ENCODE measurements at places on chromosomes 11 and 22.
A peak's percentile ranks its signal among the peaks of the same experiment; 100 is the strongest.

- DNase-seq = no peak
Measured at GRCh38 chr11:21173476-21173875, 504.1 kb downstream of the NELL1 start.

DNA sequence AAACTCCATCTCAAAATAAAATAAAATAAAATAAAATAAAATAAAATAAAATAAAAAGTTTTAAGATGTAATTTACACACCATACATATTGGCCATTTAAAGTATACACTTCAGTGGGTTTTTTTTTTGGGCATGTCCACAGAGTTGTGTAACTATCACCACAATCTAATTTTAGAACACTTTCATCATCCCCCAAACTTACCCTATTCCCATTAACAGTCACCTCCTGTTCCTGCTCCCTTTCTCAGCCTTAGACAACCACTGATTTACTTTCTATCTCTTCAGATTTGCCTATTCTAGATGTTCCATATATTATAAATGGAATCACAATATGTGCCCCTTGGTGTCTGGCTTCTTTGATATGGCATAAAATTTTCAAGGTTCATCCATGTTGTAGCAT lies 4.6 kb upstream of the ACER3 start:
- no peak for DNase-seq

- DNase-seq = no peak
Measured at GRCh38 chr22:45451972-45452371, 38.5 kb downstream of the RIBC2 start.

GRCh38 chr11:126864934-126865333 lies 135.6 kb downstream of the KIRREL3 start:
- DNase-seq = no peak

GRCh38 chr11:76147106-76147740 lies 59.1 kb downstream of the WNT11 start:
- DNase-seq = no peak

DNA sequence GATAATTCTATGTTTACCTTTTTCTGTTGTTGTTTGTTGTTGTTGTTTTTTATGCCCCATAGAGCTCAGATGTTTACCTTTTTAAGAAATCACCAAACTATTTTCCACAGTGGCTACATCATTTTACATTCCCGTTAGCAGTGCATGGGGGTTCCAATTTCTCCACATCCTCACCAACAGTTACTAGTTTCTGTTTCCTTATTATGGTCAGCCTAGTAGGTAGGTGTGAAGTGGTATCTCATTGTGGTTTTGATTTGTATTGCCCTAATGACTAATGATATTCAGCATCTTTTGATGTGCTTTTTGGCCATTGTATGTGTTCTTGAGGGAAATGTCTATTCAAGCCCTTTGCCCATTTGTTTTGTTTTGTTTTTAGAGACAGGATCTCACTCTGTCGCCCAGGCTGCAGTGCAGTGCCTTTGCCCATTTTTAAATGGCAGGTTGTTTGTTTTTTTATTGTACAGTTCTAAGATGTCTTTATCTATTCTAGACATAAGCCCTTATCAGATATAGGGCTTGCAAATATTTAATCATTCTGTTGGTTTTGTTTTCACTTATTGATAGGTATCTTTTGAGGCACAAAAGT lies 27.5 kb downstream of the CHEK2 start:
- no peak for DNase-seq

DNA sequence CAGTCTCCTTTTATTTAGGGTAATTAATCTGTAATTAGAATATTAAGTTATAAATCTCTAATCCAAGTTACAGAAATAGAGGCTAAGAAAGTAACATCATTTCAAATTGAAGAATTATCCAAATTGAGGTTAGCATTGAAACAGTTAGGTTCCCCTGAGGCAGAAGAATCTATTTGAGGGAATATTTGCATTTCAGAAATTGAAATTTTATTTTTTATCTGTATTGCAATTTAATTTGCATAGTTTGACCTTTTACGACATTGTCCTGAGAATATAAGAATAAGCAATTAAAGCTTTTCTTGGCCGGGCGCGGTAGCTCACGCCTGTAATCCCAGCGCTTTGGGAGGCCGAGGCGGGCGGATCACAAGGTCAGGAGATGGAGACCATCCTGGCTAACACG lies 27.6 kb downstream of the DDIAS start:
- DNase-seq = no peak

- no peak for DNase-seq
Measured at GRCh38 chr11:36240801-36241200, 48.4 kb downstream of the COMMD9 start.

DNA sequence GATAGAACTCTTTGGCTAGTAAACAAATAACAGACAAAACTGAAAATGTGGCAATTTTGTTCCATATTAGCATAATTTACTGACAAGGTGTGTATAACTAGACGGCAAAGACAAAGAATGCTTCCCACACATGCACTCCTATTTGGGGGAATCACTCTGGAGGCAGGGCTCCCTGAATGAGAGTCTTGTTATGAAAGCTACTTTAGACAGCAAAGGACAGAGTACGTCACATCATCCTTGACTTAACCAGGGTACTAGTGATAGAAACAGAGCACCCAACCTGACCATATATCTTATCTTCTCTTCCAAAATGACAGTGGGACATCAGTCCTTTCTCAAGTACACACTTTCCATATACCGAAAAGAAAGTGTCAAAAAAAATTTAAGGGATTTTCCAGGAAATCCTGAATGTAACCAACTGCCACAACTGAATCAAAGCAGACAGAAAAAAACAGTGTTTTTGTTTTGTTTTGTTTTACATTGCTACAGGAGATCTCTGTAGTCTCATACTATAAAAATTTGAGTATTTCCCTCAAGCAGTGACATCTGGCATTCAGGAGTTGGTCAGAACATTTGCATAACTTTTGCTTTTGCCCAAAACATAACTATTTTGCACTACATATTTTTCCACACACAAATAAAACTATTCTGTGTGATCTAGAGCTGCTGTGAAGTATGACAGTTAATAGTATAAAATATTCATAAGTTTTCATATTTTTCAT lies 98.9 kb downstream of the ARHGAP20 start:
- no peak for DNase-seq

- no peak for DNase-seq
Measured at GRCh38 chr22:41915786-41916493, 1.1 kb upstream of the SHISA8 start.

DNA sequence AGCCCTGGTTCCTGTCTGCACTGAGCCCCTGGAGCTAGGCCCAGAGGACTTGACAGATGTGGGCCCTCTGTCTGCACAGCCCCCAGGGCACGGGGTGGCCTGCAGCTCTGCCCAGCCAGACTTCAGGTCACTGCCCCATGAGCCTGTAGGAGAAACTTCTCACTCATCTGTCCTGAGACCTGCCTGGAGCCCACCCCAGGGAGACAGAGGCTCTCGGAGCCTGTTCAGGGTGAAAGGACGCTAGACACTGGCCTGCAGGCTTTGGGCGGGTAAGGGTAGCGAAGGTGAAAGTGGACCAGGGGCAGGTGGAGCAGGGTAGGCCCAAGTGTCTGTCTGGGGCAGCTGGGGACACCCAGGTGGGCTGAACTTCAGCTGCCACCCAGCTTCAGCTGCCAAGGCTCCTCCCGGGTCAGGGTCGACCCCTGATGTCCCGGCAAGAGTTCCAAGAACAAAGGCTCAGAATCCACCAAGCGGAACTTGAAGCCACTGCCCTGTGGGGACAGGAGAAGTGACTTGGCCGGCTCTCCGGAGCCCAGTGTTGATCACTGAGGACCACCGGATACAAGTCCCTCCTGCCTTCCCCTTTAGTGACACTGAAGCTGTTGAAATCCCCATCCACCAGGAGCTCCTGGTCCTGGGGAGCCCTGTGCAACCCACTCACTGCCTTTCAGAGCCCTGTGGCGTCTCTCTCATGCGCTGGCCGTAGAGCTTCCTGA lies 90.3 kb downstream of the KCNQ1 start:
- DNase-seq = no peak

DNA sequence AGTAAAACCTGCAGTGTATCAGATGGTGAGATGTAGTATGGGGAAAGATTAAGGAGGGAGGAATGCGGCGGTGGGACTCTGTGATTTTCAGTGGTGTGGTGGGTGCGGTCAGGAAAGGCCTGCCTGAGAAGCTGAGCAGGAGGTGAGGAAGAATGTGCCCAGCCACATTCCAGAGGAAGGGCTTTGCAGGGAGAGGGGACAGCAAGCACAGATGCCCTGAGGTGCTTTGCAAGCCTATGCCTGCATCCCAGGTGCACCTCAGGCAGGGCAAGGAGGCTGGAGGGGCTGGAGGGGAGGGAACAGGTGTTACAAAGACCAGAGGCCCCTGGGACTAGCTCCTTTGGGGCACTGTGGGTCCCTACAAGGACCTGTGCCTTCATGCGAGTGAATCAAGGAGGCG lies 42.1 kb downstream of the MYO7A start:
- DNase-seq = no peak

DNA sequence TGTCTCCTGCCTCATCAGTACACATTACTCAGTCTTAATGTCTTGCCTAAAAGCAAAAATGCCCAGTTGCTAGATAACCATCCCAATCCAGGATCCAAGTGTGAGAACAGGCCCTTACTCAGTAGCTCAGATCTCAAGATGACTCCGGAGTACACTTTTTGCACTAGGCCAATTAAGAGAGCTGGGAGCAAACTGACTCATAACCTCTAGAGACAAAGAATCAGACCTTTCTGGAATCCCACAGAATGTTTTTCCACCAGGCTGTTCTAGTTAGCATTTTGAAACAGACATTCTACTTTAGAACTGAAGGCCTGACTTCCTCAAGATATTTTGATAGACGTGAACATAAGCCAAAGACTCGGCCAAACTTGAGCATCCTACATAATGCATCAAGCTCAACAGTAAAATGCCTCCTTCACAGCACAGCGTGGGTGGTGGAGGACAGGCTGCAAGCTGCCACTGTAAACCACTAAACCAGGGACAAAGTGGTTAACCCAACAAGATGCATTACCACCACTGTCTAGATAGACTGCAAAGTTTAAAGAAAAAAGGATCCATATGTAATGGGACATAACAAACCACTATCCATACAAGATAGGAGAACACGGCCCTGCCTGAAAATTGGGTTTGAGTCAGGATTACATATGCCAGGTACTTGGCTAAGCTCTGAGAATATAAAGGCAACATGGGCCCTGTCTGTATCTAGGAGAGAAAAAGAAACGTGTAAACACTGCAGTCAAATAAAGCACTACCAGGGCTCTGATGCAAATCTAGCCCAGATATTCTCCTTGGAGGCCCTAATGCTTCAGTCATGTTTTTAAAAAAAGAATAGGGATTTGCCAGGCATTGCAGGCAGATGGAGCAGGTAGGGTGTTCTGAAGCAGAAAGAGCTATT lies 48.3 kb downstream of the MYH9 start:
- DNase-seq = no peak

- DNase-seq = peak; percentile 43
Measured at GRCh38 chr22:31160328-31160978, 471 bp downstream of the RNF185 start.

- DNase-seq = no peak
Measured at GRCh38 chr11:7622721-7623120, 50.6 kb downstream of the CYB5R2 start.

GRCh38 chr11:72012897-72013721 lies 14.4 kb downstream of the IL18BP start:
- DNase-seq = no peak

DNA sequence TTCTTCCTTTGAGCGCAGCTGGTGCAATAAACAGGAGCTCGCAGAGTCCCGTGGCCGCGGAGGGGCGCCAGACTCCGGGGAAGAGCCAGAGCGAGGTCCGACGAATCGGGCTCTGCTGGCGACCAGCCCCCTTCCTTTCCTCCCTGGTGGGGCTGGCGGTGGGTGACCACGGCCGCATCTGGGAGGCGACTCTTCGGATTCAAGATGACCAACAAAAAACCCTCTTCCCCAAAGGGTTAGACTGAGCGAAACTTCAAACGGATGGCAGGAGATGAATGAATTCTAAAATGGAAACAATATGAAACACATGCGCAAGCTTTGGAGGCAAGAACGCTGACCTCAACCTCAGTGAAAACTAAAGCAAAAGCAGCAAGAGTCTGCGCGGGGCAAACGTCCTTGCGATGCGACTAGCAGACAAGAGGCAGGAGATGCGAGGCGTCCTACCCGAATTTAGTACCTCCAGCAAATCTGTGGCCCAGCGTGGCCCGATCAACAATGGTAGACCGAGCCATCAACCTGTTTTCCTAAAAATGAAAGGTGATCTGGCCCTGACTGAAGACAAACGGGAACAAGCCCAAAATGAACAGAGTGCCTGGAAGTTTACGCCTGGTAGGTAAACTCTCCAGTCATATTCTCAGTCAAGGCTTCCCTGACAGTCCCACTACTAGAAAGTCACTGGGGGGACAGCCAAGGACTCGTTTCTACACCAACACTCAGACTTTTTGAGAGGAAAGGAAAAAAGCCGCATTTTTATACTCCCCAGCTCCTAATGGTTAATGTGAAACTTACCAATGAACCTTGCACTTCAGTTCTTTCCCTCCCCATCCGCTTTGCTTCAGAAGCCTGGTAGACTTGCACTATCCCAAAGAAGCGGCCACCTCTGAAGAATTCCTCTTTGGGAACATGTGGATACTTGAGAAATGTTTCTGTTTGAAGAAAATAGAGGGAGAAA lies 11.6 kb downstream of the MMP3 start:
- peak; percentile 44 for DNase-seq

DNA sequence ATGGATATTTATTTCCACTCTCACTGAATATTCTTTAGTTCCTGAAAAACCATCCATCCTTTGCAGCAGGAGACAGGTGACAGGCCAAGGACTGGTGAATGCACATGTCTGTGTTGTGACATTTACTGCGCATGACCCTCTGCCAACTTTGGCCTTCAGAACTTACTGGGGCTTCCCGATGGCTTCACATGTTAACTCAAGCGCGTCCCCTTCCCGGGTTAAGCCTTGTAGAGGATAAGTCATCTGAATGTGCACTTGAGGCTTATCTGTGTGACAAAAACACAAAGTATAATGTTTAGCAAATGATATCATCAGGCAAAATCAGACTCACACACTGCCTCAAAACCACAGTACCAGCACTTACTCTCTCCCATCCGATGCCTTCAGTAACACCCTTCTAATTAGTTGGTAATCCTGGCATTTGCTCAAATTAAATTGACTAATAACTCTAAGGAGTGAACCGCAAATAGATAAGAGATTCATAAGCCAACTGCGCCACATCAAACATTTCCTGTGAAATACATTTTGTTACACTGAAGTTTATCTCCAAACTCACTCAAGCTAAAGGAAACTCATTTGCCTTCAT lies 286.4 kb downstream of the CADM1 start:
- no peak for DNase-seq

GRCh38 chr11:27347359-27348339 lies 15.4 kb downstream of the CCDC34 start:
- no peak for DNase-seq

DNA sequence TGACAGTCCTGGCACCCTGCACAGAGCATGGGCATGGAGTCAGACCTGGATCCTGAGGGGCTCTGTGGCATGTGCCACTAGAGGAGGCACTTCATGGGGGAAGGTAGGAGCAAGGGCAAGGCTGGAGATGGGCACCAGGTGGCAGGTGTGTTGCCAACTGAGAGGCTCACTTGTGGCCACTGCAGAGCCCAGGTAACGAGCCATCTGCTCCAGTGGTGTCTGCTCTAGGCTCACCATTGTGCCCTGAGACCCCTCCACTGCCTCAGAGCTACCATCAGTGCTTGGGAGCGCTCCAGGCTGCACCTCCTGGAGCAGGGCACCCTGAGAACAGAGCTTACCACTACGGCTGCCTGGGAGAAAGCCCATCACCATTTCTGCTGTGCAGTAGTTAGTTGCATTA lies 1.3 kb upstream of the ZDHHC8 start:
- DNase-seq = no peak

Measured in hepatocyte (in vitro differentiated cells).